Activated naive CD4-positive, alpha-beta T cell treated with anti-CD3 and anti-CD28 coated beads, Interleukin-2, amount 50 U/mL, for 72 hours (primary cell): ENCODE measurements at places on chromosomes 7 and 10.

DNA sequence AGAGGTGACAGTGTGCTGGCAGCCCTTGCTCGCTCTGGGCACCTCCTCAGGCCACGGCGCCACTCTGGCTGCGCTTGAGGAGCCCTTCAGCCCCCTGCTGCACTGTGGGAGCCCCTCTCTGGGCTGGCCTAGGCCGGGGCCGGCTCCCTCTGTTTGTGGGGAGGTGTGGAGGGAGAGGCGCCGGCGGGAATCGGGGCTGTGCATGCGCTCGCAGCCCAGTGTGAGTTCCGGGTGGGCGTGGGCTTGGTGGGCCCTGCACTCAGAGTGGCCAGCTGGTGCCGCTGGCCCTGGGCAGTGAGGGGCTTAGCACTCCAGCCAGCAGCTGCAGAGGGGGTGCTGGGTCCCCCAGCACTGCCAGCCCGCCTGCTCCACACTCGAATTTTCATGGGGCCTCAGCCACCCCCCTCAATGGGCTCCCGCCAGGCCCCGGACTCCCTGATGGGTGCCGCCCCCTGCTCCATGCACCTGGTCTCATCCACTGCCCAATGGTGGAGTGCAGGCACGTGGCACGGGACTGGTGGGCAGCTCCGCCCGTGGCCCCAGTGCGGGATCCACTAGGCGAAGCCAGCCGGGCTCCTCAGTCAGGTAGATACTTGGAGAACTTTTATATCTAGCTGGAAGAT is 96.7 kb upstream of the BET1 start:
- no peak for DNase-seq

DNA sequence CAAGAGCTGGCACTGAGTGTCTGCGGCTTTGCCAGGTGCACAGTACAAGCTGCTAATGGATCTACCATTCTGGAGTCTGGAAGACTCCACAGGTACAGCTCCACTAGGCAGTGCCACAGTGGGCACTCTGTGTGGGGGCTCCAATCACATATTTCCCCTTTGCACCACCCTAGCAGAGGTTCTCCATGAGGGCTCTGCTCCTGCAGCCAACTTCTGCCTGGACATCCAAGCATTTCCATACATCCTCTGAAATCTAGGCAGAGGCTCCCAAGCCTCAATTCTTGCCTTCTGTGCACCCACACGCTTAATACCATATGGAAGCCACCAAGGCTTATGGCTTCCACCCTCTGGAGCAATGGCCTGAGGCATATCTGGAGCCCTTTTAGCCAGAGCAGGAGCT is 29.2 kb downstream of the IQUB start:
- no peak for DNase-seq

DNA sequence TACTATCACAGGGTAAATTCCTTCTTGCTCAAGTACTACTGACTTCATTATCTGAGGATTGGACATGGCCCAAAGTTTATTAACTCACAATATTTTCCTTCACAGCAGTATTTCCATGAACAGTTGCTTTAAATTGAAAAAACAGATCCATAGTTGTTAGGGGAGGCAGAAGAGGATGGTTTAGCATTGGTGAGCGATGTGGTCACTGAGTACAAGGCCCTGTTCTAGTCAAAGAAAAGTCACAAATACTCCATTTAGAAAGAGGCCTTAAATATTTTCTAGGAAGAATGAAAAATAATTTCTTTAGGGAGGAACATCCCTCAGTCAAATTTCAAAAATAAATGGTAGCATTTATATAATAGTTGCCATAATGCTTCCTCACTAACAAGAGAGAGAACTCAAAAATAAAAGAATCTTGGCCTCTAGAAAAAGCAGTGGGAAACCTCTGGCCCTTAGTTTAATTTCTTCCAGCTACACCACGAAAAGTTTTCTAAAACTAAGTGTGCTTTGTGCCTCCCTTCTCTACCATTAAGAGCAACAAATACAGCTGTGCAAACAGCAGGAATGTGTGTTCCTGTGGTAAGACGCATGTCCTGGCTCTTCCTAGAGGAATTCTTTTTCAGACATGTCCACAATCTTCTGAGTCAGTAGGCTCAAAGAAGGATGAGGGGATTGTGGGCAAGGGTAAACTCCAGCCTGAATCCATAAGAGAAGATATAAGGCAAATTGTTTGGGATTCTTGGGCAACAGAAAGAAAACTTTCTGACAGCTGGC is 105.7 kb downstream of the HOXA1 start:
- no peak for DNase-seq

- no peak for DNase-seq
Observed at GRCh38 chr7:6545398-6546126, 5.7 kb downstream of the GRID2IP start.
